A673 (cell line): ENCODE measurements at places on chromosomes 7 and 10.

DNA sequence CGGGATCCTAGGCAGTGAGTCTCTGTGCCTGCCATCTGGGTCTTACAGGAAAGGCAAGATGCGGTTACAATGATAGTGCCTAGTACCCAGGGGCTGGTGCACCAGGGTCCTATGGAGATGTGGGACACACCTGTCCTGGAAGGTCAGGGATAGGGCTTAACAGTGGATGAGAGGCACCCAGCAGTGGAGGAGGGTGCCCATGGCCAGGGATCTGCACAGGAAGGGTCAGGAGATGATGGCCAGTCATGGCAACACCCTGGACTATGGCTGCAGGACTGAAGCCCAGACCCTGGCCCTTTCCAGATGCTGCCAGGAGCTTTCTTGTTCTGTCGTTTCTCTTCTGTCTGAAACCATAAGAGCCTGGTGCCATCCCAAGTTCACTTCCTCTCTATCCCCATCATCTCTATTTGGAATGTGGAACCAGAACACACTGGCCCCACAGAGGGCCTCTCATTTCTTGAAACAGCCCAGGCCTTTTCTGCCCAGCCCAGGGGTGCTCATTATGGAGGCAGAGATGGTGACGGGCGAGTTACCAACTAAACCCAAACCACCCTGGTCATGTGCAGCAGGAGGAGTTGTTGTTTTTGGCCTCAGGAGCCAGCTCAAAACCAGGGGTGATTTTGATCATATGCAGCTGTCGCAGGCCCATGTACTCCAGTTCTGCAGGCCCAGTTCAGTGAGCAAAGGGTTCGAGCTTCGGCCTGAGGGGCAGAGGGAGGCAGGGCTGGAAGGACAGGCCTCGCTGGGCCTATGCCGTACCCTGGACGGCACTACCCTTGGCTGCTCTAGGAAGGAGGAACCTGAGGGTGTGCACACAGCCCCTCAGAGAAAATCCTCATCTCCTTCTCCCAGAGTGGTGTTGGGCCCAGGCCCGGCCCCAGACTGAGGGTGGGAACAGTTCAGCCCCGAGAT lies 52.6 kb upstream of the GDF10 start:
- H3K27ac ChIP-seq: no peak overlapping the region

GRCh38 chr7:47091141-47091540 lies 490.8 kb downstream of the TNS3 start:
- H3K4me1 ChIP-seq: no peaks in the 10 kb centered on the region
- no peak for DNase-seq
- no peaks in the 10 kb centered on the region for H3K27me3 ChIP-seq
- H3K27ac ChIP-seq: no peak overlapping the region

DNA sequence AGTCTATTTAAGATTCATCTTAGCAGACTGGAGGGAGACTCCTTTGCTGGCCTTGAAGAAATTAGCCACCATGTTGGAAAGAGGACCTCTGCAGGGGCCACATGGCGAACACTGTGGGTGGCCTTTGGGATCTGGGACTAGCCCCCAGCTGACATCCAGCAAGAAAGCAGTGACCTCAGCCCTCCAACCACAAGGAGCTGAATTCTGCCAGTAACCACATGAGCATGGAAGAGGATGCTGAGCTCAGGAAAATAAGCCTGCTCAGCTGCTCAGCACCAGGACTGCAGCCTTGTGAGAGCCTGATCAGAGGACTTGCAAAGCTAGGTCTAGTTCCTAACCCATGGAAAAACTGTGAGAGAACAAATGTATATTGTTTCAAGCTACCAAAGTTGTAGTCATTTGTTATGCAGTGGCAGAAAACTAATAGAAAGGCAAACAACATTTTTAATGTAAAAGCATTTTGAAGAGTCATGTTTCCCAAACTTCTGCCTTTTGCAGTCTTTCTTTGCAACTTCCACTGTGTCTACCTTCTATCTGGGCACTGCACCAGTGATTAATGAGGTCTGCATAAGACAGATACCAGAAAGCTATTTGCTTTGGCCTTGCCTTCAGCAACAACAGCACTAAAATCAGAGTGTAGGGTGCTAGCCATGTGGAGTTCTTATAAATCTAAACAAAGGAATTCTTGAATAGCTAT lies 183.7 kb downstream of the FGFR2 start:
- peaks cover 14% of the 10 kb centered on the region for H3K27me3 ChIP-seq
- no peaks in the 10 kb centered on the region for H3K36me3 ChIP-seq
- H3K4me1 ChIP-seq: no peaks in the 10 kb centered on the region
- H3K4me3 ChIP-seq: no peak overlapping the region
- DNase-seq: no peak
- no peak overlapping the region for H3K27ac ChIP-seq

GRCh38 chr10:15742836-15743235 lies 23.1 kb upstream of the ITGA8 start:
- H3K36me3 ChIP-seq: no peaks in the 10 kb centered on the region
- H3K4me3 ChIP-seq: no peak overlapping the region
- no peaks in the 10 kb centered on the region for H3K27me3 ChIP-seq
- no peaks in the 10 kb centered on the region for H3K4me1 ChIP-seq
- DNase-seq: no peak
- no peak overlapping the region for H3K27ac ChIP-seq

DNA sequence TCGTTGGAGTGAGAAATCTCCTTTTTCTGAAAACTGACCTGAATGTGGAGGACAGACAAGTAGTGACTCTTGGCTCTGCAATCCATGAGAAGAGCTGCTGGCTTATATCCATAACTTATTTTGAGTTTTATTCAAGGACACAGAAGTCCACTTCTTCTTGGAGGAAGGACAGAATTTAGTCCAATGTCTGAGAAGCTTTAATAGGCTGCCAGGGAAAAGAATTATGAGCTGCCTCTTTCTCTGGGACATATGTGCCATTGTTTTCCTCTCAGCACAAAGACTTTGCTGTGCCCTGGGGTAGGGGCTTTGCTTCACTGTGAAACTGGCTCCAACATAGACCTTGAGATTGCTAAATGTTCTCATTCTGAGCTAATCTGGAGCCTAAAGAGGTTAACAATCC lies 20.5 kb upstream of the AOC1 start:
- no peak overlapping the region for H3K27ac ChIP-seq
- DNase-seq: no peak
- H3K36me3 ChIP-seq: no peaks in the 10 kb centered on the region
- no peaks in the 10 kb centered on the region for H3K4me1 ChIP-seq

DNA sequence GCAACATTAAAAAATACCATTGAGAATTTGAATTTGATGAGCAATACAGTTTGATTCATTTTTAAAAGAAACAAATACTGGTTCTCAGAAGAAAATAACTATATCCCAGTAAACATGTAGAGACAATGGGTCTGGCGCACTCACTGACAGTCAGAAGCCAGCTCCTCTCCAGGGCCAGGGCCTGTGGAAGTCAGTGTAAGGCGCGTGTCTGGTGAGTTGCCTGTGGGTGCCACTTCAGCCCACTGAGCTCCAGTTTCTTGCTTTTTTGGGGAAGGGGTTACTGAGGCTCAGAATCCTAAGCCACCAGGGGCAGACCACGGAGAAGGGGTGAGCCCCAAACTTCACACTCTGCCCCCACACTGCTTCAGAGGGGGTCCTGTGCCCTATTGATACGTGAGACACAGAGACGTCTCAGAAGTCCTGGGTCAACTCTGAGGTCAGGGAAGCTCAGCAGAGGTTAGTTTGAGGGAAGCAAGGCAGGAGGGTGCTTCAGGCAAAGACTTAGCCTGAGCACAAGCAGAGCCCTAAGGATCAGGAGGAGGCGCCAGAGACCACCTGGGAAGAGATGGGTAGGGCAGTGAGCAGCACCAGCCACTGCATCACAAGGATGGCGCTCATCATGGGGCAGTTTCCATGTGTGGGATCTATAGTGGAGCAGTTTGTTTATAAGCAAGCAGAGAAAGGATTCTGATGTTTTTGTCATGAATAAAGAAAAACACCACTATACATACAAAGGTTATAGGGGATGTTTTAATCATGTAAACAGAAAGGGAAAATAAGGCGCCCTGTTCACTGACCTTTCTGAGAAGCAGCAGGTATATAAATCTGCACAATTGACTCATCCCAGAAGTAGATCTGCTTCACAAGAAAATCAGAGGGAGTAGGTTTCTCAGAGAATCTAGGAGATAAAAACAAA lies 95.7 kb downstream of the PKD1L1 start:
- no peak overlapping the region for H3K4me3 ChIP-seq
- H3K36me3 ChIP-seq: no peaks in the 10 kb centered on the region
- DNase-seq: no peak
- H3K4me1 ChIP-seq: no peaks in the 10 kb centered on the region
- no peak overlapping the region for H3K27ac ChIP-seq

DNA sequence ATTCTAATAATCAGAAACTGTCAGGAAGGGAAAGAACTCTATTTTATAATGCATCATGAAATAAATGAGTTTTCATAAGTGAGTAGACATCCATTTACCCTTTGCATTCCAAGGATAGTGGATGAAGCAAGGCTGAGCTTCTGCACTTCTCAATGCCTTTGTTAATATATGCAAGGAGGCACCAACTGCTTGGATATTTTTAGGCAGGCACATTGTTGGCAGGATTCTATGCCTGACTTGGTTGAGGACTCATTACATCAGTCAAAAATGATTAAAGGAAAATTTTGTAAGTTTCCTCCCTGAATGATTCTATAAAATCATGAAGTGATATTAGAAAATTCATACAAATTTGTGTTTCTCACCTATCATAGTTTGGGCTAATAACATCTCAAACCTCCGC lies 612.2 kb upstream of the POM121L12 start:
- no peak for DNase-seq
- no peak overlapping the region for H3K4me3 ChIP-seq
- H3K4me1 ChIP-seq: no peaks in the 10 kb centered on the region
- H3K36me3 ChIP-seq: no peaks in the 10 kb centered on the region

GRCh38 chr10:102418622-102419268 lies at the start of gene PSD:
Gene PSD, minus strand, starts transcription at chr10:102418785. Its CDS starts 1,747 bp downstream, at chr10:102417038.
- peaks cover 6% of the 10 kb centered on the region for H3K36me3 ChIP-seq
- peak; percentile 80 for DNase-seq
- H3K27me3 ChIP-seq: no peaks in the 10 kb centered on the region
- H3K27ac ChIP-seq: peak within 1 kb of the TSS; percentile 38

GRCh38 chr7:12136523-12136922 lies 74.6 kb upstream of the TMEM106B start:
- no peak overlapping the region for H3K4me3 ChIP-seq
- DNase-seq: no peak
- no peaks in the 10 kb centered on the region for H3K4me1 ChIP-seq
- H3K36me3 ChIP-seq: no peaks in the 10 kb centered on the region
- no peak overlapping the region for H3K27ac ChIP-seq

- peaks cover 8% of the 10 kb centered on the region for H3K4me1 ChIP-seq
- H3K4me3 ChIP-seq: no peak overlapping the region
- H3K27ac ChIP-seq: no peak overlapping the region
- no peaks in the 10 kb centered on the region for H3K27me3 ChIP-seq
Observed at GRCh38 chr10:91975438-91975837, 51.9 kb downstream of the BTAF1 start.

DNA sequence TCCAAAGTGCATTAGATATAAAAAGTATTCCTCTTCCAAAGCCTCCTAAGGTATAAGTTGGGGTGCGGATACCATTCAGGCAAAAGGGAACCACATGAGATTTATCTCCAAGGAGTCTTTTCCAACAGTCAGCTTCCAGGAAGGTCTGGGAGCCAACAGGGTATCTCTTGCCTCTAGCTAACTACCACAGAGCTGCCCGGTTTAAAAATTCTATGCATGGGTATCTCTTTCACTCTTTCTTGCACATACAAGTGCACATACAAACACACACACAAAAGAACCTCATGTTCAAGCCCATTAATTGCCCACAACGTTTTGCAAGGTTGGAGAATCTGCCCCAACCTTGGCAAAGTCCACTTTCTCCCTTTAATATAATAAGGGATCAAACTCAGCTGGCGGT lies 80.7 kb downstream of the CDK6 start:
- no peaks in the 10 kb centered on the region for H3K27me3 ChIP-seq
- H3K36me3 ChIP-seq: no peaks in the 10 kb centered on the region
- H3K4me1 ChIP-seq: peaks cover 7% of the 10 kb centered on the region

GRCh38 chr7:76196786-76197185 lies 4.9 kb upstream of the SRRM3 start:
- no peaks in the 10 kb centered on the region for H3K27me3 ChIP-seq
- H3K4me1 ChIP-seq: no peaks in the 10 kb centered on the region
- no peak overlapping the region for H3K27ac ChIP-seq

DNA sequence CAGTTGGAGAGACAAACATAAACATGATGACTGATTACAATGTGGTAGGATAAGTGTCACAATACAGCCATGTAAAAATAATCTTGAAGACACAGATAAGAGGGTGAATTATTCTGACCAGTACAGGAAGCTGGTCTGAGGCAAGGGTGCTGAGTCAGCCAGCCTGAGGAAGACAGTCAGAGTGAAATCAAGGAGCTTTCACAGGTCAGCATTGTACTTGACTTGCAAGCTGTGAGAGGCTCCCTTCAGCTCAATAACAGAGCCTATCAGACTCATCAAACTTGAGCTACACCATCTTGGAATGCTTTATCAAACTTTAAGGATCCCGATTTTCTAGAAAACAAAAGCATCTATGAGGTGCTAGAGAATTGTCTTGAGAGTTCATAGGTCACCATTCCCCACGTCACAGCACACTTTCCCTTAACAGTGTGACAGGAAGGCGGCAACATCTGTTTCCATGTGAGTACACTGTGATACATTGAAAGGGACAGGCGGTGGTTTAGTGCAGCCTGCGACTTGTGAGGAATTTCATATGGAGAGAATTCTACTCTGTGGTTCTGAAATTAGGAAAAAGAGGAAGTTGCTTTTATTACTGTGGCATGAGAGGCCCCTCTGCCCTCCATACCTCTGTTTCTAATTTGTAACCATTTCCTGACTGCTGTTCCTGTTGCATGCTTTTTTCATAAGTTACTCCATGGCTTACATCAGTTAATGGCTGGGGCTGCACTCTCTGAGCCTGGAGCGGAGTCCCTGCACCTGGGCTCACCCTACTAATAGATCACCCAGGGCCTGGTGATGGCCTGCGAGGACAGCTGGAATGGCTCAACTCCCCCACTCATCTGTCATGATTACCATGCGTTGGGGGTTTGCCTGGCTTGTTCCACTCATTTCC lies 417.1 kb downstream of the SUGCT start:
- DNase-seq: peak; percentile 6
- no peaks in the 10 kb centered on the region for H3K27me3 ChIP-seq
- no peaks in the 10 kb centered on the region for H3K4me1 ChIP-seq
- H3K27ac ChIP-seq: no peak overlapping the region
- H3K4me3 ChIP-seq: no peak overlapping the region
- no peaks in the 10 kb centered on the region for H3K36me3 ChIP-seq
